Bladder microvascular endothelial cell (primary cell): ENCODE measurements at places on chromosomes 5 and 9. TPM values are rescaled to one million over a fixed set of nuclear protein-coding genes. Genes with fewer than 3 reads are reported as not detected.

The NSUN2 gene
- 50.0 and 95.4 TPM in 2 replicates for total RNA-seq

The FREM1 gene
- 0.16 TPM in 1 of 2 replicates, not detected in the other for total RNA-seq

The INSL4 gene
- total RNA-seq: not detected in 2 replicates

The ZBED3 gene
- total RNA-seq: 0.65 and 2.0 TPM in 2 replicates

The OTP gene
- not detected in 2 replicates for total RNA-seq

The SLC4A9 gene
- total RNA-seq: under 0.01 and 0.19 TPM in 2 replicates

The TUBB4B gene
- 196 and 202 TPM in 2 replicates for total RNA-seq
